ENCODE measurements at places on chromosomes 7 and 10. TPM values are rescaled to one million over a fixed set of nuclear protein-coding genes. Genes with fewer than 3 reads are reported as not detected.

ZNF438 gene
- total RNA-seq = 2.3 TPM

GDF2 gene
- total RNA-seq = not detected

ZP3 gene
- total RNA-seq = 0.55 TPM

EEPD1 gene
- total RNA-seq = 10.1 TPM

ENKUR gene
- 0.11 TPM for total RNA-seq

LIPJ gene
- not detected for total RNA-seq

PVRIG gene
- not detected for total RNA-seq

CACNB2 gene
- 0.33 TPM for total RNA-seq

RSPH10B2 gene
- total RNA-seq = not detected

CYP3A7 gene
- total RNA-seq = 0.55 TPM

All from uterine smooth muscle cell (primary cell).